Cerebellar cortex (tissue), 1 donor: ENCODE measurements at places on chromosomes 7 and 10.
A peak's percentile ranks its signal among the peaks of the same experiment; 100 is the strongest.

DNA sequence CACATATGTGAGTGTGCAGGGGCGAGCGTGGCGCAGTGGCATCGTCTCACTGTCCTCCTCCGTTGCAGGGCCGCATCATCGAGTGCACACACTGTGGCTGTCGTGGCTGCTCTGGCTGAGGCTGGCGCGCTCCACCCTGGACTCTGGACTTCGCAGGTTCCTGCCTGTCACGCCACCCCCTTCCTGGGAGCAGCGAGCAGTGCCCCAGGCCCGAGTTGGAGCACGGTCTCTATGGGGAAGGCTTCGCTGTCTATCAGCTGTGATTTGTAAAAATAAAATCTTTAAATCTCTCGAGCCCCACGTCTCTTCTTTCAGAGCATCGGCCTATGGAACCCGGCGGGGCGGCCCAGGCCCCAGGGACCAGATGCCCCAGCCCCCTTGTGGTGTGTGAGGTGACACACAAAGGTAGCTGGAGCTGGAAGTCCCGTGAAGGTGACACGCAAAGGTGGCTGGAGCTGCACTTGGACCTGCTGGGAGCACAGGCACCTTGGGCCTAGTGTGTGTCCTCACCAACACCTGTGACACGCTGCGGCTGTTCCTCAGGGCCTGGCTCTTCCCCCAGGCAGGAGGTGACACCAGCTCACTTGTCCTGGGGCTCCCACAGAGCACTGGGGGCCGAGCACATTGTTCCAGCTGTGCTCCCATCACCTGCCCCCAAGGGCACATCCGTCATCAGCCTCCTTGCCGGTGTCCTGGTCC, 10.7 kb downstream of the BUD31 start:
- no peak for DNase-seq

- DNase-seq = no peak
Observed at GRCh38 chr7:123751821-123752220, 3.0 kb upstream of the WASL start.

DNA sequence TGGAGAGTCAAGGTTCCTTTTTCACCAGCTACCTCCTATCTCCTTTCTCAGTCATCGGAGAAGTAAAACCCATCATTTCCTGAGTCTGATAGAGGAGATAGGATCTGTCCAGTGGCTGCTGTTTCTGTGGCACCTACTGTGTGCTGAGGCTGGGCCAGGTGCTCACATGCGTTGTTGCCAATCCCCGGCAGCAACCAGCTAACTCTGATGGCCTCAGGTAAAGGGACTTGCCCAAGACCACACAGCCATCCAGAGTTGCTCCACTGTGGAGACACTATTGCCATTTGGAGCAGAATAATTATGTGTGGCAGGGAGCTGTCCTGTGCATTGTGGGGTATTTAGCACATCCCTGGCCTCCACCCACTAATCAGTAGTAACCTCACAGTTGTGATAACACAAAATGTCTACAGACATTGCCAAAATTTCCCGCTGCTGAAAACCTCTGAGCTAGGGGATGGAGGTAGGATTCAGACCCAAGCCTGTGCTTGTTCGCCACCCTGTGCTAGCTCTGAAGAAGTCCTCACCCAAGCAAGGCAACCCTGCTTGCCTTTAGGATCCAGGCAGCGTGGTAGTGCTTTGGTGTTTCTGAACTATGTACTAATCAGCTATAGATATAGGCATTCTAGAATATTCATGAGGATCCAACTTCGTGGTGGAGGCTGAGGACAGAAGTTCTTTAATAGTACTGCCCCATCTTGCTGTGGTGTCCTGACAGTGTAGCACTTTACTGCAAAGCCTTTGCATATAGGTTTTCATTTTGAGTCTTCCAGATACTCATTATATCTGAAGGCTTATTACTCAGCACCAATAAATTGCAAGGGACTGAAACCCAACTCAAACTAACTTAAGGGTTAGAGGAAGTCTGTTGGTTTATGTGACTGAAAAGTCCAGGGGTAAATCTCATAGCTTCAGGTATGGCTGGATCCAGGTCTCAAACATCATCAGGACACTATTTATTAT, 164.6 kb downstream of the GRK5 start:
- no peak for DNase-seq

- no peak for DNase-seq
Observed at GRCh38 chr7:51128545-51129435, 187.8 kb downstream of the COBL start.

- DNase-seq = peak; percentile 82
Observed at GRCh38 chr10:21497177-21497807, 28.2 kb downstream of the SKIDA1 start.

GRCh38 chr7:103989200-103989784, at the start of gene RELN:
RELN (minus strand) TSS chr7:103989658; CDS start chr7:103989356, 302 bp downstream.
- DNase-seq = peak; percentile 48

- DNase-seq = no peak
Observed at GRCh38 chr10:96376483-96376882, 17.7 kb upstream of the OPALIN start.

DNA sequence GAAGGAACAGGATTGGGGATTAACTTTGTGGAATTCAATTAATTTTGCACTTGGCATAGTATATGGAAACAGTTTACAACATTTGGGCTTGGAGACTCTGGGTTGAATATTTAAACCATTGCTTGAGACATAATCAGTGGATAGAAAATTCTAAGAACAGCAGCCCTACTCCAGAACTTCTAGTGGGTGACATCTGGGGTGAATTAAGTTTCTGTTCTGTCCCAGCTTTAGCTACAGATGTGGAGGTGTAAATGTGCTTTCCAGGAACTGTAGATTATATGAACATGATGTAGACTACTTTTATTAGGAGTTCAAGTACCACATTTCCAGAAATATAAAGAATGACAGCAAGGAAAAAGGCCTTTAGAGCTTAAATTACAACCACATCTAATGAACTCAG, 51.9 kb upstream of the SKAP2 start:
- no peak for DNase-seq
